ENCODE measurements at places on chromosomes 13 and 19.

DNA sequence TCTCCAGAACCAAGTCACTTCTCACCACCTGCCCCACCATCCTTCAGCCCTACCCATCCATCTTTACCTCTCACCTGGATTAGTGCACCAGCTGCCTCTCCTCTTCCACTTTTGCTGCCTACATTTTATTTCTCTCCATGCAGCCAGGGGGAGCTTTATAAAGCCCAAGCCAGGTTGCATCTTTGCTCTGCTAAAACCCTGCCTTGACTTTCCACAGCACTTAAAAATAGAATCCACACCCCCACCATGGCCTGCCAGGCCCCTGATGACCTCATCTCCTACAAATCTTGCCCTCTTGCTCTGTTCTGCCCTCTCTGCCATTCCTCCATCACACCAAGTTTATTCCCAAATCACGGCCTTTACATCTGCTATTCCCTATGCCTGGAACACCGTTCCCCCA, 1.8 kb downstream of the HOOK2 start:
- no peak for DNase-seq

DNA sequence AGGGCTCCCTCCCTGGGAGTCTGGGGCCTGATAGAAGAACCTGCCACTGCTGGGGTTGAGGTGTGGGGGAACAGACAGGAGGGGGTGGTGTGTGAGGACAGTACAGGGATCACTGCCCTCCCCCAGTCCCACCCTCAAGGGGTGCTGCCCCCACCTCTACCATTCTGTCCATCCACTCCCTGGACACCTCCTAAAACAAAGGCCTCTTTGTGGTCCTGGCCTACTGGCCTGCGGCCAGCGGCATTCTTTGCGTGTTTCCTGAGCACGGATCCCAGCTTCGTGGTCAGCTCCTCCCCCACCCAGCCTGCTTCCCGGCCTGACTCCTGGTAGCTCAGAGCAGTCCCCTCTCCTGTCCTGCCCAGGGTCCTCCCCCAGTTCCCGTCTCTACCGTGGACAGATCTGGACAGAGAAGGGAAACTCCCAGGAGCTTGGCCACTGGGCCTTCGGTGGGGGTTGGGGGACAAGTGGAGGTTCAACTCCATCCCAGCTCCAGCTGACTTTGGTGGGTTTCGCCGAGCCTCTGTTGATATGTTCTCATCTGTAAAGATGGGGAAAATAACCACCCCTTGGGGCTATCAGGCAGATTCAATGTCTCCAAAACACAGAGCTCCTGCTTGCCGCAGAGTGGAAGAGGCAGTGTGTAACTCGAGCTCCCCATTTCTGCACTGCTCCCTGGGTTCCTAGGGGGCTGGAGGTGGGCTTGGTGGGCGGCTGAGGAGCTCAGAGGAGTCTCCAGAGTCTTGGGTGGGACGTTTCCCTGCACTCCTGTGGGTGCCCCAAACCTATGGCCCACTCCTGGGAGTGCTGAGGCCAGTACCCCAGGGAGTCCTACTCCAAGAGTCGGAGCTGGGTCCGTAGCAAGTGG, 48.7 kb downstream of the LYL1 start:
- no peak for DNase-seq

DNA sequence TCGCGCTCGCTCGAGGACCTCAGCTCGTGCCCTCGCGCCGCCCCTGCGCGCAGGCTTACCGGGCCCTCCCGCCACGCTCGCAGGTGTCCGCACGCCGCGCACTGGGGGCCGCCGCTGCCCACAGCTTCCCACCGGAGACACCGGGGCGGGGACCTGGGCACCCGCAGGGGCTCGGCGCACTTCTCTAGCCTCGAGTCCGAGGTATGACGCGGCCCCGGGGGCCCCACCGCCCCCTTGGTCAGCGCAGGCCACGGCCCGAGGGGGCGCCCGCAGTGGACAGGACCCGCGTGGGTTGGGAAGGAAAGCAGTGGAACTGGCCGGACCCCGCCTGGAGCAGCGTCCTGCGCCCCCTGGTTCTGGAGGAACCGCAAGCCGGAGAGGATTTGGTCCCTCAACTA, 2.1 kb upstream of the GRWD1 start:
- no peak for DNase-seq

GRCh38 chr13:20714563-20715329, 11.2 kb downstream of the IL17D start:
- DNase-seq: no peak

- DNase-seq: no peak
Observed at GRCh38 chr13:85864963-85865530, 65.8 kb upstream of the SLITRK6 start.

DNA sequence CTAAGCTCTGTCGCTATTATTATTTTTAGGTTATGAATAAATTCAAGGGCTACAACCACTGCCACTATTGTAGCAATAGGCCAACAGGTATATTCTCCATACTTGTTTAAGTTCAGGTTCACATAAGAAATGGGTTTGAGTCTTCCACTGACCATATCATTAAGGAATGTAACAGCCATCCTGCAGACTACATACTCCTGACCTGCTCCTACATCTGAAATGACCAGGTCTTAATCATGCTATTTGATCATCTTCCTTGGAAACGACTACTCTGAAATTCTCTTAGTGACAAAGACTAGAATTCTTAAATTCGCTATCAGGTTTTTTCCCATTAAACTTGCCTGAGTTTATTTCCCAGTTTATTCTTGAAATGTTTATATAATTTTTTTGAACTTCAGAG, 66.8 kb downstream of the IPO5 start:
- no peak for DNase-seq

- DNase-seq: no peak
Observed at GRCh38 chr13:28161370-28161769, 23.0 kb downstream of the PAN3 start.

GRCh38 chr13:24925318-24926231, 161.6 kb downstream of the RNF17 start:
- DNase-seq: no peak

DNA sequence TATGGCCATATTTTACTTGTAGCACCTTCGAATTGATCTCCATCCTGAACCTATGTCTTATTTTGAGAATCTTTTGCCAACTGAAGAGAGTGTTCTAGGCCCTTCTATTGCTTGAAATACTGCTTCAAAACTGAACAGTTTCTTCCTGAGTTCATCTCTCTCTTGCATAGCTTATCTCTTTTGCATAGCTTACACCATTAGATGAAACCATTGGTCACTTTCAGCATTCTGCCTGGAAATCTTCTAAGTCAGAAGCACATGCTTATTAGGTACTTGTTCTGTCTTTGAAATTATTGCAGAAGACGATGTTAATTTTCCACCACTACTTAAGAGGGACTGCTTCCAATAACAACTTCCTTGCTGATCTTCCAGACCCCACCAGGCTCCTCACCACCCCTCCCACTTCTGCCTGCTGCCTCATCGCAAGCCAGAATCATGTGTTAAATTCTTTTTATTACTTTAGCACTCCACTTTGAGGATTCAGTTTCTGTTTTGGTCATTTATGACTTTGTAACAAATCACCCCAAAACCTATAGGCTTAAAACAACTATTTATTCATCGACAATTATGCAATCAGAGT, 122.4 kb upstream of the MAB21L1 start:
- DNase-seq: no peak

DNA sequence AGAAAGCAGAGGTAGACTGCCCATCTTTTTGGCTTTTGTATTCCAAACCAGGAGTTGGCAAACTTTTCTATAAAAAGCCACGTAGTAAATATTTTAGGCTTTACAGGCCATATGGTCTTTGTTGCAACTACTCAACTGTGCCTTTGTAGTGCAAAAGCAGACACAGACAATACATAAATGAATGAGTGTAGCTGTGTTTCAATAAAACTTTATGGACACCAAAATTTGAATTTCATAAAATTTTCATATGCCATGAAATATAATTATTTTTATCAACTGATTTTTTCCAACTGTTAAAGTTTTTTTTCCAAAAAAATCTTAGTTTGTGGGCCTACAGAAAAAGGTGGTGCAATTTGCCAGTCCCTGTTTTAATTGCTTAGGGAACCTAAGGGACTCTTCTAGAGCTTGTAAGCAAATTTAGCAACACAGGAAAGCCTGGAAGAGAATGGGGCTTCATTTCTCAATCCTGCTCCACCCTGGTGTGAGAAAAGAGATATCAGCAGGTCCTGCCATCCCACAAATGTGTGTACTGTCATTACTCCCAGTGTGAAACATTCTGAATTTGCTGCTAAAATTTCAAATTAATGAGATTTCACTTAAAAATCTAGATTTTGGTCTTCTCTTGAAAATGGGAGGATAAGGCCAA, 194.2 kb downstream of the RGCC start:
- no peak for DNase-seq

GRCh38 chr13:59404331-59404730, 759.4 kb downstream of the DIAPH3 start:
- DNase-seq: no peak

GRCh38 chr13:33194820-33195692, 90.5 kb downstream of the STARD13 start:
- DNase-seq: no peak

GRCh38 chr19:38165335-38165734, 58.7 kb downstream of the DPF1 start:
- DNase-seq: no peak

GRCh38 chr19:3304871-3305423, 61.4 kb upstream of the NFIC start:
- peak; percentile 93 for DNase-seq

DNA sequence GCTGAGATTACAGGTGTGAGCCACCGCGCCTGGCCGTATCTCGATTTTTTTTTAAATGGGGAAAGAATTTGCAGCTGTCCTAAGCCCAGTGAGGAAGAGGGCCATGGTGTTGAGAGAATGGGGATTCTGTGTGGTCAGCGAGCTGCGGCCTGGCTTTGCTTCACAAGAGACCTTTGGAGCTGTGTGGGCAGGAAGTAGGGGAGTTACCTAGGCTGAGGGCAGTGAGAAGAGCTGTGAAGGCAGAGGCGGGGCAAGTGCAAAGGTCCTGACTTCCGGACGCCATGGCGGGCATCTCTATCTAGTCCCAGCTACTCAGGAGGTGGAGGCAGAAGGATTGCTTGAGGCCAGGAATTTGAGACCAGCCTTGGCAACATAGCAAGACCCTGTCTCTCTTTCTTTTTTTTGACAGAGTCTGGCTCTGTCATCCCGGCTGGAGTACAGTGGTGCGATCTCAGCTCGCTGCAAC, 4.9 kb downstream of the AP2A1 start:
- no peak for DNase-seq

- no peak for DNase-seq
Observed at GRCh38 chr13:20054586-20054985, 96.1 kb downstream of the ZMYM2 start.

GRCh38 chr19:30324982-30325381, 47.2 kb upstream of the ZNF536 start:
- DNase-seq: no peak

Data from activated effector memory CD4-positive, alpha-beta T cell treated with anti-CD3 and anti-CD28 coated beads, Interleukin-2, amount 50 U/mL, for 16 hours (primary cell).